Cardiac muscle cell (in vitro differentiated cells and primary cell): ENCODE measurements at places on chromosomes 3 and 15. TPM values are rescaled to one million over a fixed set of nuclear protein-coding genes. Genes with fewer than 3 reads are reported as not detected.

DNA sequence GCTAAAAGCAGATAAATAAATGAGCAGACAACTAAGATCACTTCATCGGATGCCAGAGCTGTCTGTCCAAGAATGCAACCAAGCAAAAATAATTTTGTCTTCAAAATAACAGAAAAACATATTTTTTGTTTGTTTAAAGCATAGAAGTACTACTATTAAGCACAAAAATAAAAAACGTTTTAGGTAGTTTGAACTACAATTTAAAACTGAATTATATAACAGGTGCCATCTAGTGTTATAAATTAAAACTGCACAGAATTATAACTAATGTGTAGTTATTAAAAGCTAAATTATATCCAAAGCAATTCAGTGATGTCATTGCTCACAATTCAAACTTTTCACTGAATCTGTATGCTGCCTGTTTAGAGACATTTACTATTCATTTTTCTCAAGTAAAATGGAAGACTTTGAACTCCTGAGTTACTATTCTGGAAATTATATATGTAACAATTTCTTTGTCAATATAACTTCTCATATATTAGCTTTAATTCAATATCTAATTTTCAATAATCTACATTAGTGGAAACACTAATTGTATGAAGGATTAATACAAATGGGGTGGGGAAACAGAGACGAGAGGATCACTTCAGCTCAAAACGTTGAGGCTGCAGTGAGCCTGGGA is 29.5 kb downstream of the LINS1 start:
- no peak overlapping the region for H3K27ac ChIP-seq
- H3K4me1 ChIP-seq, result no peaks in the 10 kb centered on the region
- H3K27me3 ChIP-seq, result no peaks in the 10 kb centered on the region
- H3K36me3 ChIP-seq, result peaks cover 17% of the 10 kb centered on the region
- DNase-seq, result no peak
- no peak overlapping the region for H3K4me3 ChIP-seq

GRCh38 chr3:172600644-172601065 is 77.4 kb upstream of the TNFSF10 start:
- no peaks in the 10 kb centered on the region for H3K36me3 ChIP-seq
- no peak overlapping the region for H3K4me3 ChIP-seq
- H3K27me3 ChIP-seq, result no peaks in the 10 kb centered on the region
- no peaks in the 10 kb centered on the region for H3K4me1 ChIP-seq
- DNase-seq, result no peak
- no peak overlapping the region for H3K27ac ChIP-seq

- DNase-seq, result no peak
- H3K36me3 ChIP-seq, result no peaks in the 10 kb centered on the region
- H3K4me1 ChIP-seq, result no peaks in the 10 kb centered on the region
These were observed 22.9 kb upstream of the TRA2B start for GRCh38 chr3:185960522-185961288.

DNA sequence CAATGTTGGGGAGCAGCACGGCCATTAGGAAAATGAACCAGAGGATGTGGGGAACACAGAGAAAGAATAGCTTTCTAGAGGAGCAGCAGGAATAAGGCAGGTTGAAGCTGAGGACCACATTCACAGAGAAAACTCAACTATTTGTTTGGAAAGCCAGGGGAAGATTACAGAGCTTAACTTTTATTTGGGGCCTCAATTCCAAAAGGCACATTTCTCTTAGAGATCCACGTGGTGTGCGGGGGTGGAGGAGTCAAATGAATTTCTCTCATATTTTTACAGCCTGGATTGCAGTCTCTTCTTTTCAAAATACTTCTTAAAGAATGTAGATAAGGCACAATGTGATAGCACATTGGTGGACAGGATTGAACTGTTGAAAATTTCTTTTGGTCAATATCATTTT is 253.7 kb downstream of the ROBO1 start:
- no peak overlapping the region for H3K4me3 ChIP-seq
- no peak overlapping the region for H3K27ac ChIP-seq
- H3K27me3 ChIP-seq, result no peaks in the 10 kb centered on the region
- no peak for DNase-seq
- no peaks in the 10 kb centered on the region for H3K4me1 ChIP-seq

DNA sequence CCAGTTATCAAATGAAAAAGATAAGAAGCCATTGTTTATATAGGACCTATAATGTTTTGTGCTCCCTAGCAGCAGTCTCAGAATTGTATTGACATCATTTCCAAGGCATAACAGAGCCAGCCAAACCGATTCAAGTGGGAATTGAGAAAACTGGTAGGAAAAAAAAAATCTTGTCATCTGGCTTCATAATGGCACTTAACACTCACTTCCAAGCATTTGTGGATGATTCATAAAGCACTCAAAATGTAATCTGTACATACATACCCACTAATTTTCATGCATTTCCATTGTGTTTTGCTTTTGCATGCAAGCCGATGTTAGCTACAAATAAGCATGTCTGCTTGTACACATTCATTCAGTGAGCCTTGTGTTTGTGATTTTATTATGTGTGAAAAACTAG is 18.6 kb upstream of the TRPC1 start:
- H3K36me3 ChIP-seq, result no peaks in the 10 kb centered on the region
- no peaks in the 10 kb centered on the region for H3K27me3 ChIP-seq
- H3K27ac ChIP-seq, result no peak overlapping the region
- no peaks in the 10 kb centered on the region for H3K4me1 ChIP-seq
- DNase-seq, result peak; percentile 3
- H3K4me3 ChIP-seq, result no peak overlapping the region

The NUSAP1 gene
- total RNA-seq, result 37.1 and 198 TPM in 2 replicates

GRCh38 chr3:52220380-52221026 is 4.9 kb downstream of the TLR9 start:
- H3K27ac ChIP-seq, result no peak overlapping the region
- peaks cover 1% of the 10 kb centered on the region for H3K36me3 ChIP-seq
- no peaks in the 10 kb centered on the region for H3K27me3 ChIP-seq

DNA sequence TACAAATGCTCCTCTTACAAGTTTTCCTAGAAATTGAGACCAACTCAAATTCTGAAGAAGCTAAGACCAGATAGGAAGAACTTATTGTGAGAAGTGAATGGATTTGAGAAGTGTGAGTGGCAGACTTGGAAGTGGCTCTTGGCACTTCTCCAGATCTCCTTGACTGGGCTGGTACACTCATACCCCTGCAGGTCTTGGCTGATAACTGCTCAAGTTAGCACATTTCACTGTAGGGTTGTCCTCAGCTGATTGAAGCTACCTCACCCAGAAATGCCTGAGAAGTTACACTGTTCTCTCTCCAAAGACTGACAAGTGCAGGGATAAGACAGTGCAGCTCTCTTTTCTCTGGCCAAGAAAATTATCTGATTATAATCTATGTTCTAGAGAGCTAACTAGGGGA is 16.5 kb upstream of the CLDN1 start:
- no peaks in the 10 kb centered on the region for H3K27me3 ChIP-seq
- H3K36me3 ChIP-seq, result no peaks in the 10 kb centered on the region
- no peak overlapping the region for H3K4me3 ChIP-seq
- DNase-seq, result no peak
- H3K4me1 ChIP-seq, result no peaks in the 10 kb centered on the region
- no peak overlapping the region for H3K27ac ChIP-seq

GRCh38 chr3:73036694-73037591 is 24.5 kb upstream of the EBLN2 start:
- peak; percentile 35 for DNase-seq
- no peak overlapping the region for H3K4me3 ChIP-seq
- peaks cover 32% of the 10 kb centered on the region for H3K4me1 ChIP-seq

DNA sequence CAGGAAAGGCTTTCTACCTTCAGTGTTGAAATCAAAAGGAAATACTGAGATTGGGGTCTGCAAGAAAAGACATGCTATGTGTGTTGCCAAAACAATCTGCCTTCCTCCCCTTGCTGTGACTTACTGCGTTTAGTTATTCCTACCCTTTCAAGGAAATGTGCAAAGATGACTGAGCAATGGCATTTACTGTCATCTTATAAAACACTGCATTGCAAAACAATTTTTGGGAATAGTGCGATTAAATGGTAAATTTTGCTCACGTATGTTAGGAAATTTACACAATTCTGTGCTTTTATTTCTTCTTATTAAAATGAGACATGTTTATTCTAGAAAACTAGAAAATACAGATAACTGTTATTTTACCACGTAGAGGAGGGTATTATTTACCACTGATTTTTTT is 45.8 kb downstream of the PDE8A start:
- H3K27ac ChIP-seq, result no peak overlapping the region
- no peak for DNase-seq
- H3K36me3 ChIP-seq, result no peaks in the 10 kb centered on the region
- no peaks in the 10 kb centered on the region for H3K4me1 ChIP-seq
- H3K27me3 ChIP-seq, result no peaks in the 10 kb centered on the region

DNA sequence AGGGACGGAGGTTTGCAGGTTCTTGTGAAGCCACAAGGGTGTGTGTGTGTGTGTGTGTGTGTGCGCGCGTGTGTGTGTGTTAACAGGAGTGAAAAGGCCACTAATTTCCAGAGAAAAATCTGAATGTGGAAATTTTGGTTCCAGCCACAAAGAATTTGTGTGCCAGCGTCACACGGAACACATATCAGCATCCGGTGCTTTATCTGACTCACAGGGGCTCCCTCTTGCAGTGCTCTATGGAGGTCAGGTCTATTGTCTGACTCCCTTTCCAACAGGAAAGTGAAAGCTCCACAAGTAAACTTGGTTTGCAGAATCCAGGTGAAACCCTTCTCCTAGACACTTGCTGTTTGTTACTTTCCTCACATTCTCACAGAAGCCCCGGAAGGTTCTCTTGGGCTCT is 6.2 kb downstream of the CLDN11 start:
- no peaks in the 10 kb centered on the region for H3K4me1 ChIP-seq
- no peak overlapping the region for H3K4me3 ChIP-seq
- no peaks in the 10 kb centered on the region for H3K36me3 ChIP-seq
- DNase-seq, result peak; percentile 67

The AQR gene
- total RNA-seq, result 16.0 and 20.6 TPM in 2 replicates

DNA sequence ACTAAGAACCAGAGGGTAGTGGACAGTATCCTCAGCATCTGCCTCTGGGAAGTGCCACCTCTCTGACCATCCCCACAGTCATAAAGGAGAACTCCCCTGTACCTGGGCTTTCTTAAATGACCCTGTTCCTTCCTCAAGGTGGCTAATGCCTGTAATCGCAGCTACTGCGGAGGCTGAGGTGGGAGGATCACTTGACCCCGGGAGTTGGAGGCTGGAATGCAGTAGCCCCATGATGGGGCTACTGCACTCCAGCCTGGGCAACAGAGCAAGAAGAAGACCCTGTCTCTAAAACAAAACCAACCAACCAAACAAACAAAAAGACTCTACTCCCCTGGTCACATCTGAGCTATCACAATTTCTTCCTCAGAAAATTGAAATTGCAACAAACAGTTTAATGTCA is 848 bp upstream of the BUB1B start:
- H3K4me3 ChIP-seq, result no peak overlapping the region
- no peak for DNase-seq
- no peak overlapping the region for H3K27ac ChIP-seq
- H3K27me3 ChIP-seq, result no peaks in the 10 kb centered on the region
- no peaks in the 10 kb centered on the region for H3K36me3 ChIP-seq

The ATG3 gene
- 38.3 and 43.6 TPM in 2 replicates for total RNA-seq

The CPEB1 gene
- total RNA-seq, result 1.2 and 1.9 TPM in 2 replicates

DNA sequence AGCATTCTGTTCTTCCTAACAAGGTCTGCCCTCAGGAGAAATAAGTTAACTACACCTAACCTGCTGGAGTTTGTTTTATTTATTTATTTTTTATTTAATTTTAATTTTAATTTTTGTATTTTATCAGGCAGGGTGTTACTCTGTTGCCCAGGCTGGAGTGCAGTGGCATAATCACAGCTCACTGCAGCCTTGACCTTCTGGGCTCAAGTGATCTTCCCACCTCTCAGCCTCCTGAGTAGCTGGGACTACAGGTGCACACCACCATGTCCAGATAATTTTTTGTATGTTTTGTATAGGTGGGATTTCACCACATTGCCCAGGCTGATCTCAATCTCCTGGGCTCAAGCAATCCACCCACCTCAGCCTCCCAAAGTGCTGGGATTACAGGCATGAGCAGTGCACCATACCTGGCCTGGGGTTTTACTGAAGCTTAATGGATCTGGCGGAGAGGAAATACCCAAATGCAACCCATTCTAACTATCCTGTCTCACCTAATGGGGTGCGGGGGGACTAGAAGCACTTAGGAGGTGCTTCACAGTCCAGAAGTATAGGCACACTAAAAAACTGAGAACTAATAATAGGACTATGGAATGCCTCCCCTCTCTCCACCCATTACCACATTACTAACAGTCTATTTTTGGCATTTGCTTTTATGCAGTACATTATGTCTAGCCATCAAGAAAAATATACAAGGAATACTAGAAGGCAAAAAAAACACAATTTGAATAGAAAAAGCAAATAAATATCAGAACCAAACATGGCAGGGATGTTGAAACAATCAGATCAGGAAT is 61.4 kb downstream of the TTBK2 start:
- H3K36me3 ChIP-seq, result peaks cover 2% of the 10 kb centered on the region
- DNase-seq, result no peak

DNA sequence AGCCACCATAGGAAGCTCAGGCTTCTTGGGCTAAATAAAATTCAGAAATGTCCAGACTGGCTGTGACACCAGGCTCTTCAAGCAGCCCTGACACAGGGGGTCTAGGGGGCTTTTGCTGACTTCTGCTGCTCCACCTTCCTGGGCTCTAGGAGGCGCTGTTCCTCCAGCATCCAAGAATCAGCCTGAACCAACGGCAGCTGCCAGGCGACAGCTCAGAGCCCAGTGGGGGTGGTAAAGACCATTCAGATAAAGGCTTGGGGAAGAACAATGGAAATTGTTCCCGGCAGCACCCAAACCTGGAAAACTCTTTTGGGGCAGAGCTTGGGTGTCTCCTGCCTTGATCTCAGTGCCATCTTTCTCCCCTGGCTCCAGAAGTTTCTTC is 21.6 kb upstream of the PSTPIP1 start:
- DNase-seq, result peak; percentile 51
- H3K36me3 ChIP-seq, result no peaks in the 10 kb centered on the region
- H3K4me3 ChIP-seq, result no peak overlapping the region
- H3K4me1 ChIP-seq, result no peaks in the 10 kb centered on the region

GRCh38 chr3:141440942-141441341 is 45.9 kb upstream of the RASA2 start:
- peaks cover 6% of the 10 kb centered on the region for H3K36me3 ChIP-seq
- no peak overlapping the region for H3K27ac ChIP-seq
- DNase-seq, result no peak
- H3K27me3 ChIP-seq, result no peaks in the 10 kb centered on the region
- peaks cover 30% of the 10 kb centered on the region for H3K4me1 ChIP-seq

The ACOX2 gene
- total RNA-seq, result 18.9 and 27.3 TPM in 2 replicates

DNA sequence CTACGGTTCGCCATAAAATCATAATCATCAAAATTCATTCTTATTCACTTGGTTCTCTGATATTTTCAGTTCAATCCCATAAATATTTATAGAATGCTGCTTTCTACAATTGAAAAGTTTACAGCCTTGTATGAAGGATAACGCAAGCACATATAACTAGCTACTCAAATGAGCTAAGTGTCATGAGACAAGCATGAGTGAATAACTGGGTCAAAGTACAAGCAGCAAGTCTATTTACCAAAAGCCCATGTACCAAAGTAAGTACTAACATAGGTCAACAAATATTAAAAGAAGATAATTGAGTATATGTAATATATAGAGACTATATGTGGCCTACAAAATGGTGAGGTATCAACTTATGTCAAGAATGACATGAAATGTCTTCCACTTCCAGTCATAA is 596.6 kb downstream of the GBE1 start:
- no peaks in the 10 kb centered on the region for H3K36me3 ChIP-seq
- no peak for DNase-seq
- H3K27me3 ChIP-seq, result no peaks in the 10 kb centered on the region
